ENCODE measurements at places on chromosomes 5 and 9.
A peak's percentile ranks its signal among the peaks of the same experiment; 100 is the strongest.

- DNase-seq = no peak
Observed at GRCh38 chr5:6206501-6206900, 171.8 kb downstream of the MED10 start.

GRCh38 chr5:100614308-100614707, 79.1 kb downstream of the FAM174A start:
- no peak for DNase-seq

DNA sequence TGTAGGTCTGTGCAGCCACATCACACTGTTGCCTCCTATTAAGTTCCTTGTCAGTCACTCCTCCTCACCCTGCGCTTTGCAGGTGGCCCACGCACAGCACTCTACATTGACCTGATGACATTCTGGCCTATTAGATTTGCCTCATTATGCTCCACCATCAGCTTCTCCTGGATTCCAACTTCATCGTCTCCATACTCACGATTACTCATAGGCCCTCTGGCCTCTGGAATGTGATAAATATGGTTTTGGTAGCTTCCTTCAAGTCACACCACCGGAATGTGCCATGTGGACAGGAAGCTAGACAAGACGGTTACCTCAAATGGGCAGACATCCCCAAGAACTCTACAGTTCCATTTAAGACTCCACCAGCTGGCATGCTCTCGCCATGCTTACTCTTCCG, 158.0 kb upstream of the LHFPL2 start:
- peak; percentile 90 for DNase-seq

DNA sequence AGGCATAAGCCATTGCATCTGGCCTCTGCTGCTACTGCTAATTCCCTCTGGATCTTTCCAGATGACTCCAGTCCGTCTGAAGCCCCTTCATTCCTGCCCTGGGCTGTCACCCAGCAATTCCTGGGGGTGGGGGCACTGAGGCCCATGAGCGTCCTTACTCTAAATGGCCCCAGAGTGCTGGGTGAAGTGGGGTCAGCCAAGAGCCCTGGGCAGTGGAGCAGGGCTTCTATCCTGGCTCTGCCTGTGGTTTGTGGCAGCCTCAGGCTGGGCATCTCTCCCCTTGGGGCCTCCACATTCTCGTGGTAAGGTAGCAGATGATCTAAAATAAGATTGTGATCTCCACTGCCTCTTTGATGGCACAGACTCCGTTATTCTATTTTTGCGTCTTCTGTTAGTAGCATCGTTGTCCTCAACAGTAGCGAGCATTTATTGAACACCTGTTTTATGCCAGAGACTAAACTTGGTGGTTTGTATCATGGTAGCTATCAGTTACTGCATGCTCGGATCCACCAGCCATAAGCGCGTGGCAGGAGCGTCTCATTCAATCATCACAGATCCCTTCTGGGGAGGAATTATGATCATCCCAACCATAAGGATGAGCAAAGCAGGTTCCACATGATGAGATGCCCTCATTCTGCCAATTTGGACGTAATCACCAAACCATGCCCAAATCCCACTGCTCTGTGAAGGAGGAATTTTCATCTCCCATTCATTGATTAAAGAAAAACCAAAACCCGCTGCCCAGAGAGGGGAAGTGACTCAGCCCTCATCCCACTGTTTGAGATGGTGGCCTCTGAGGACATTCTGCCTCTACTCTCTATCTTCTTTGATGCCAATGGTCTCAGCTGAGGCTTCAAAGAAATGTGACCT, 21.9 kb upstream of the DUSP1 start:
- DNase-seq = no peak

GRCh38 chr5:176870110-176870591, 29.0 kb downstream of the HK3 start:
- peak; percentile 58 for DNase-seq

DNA sequence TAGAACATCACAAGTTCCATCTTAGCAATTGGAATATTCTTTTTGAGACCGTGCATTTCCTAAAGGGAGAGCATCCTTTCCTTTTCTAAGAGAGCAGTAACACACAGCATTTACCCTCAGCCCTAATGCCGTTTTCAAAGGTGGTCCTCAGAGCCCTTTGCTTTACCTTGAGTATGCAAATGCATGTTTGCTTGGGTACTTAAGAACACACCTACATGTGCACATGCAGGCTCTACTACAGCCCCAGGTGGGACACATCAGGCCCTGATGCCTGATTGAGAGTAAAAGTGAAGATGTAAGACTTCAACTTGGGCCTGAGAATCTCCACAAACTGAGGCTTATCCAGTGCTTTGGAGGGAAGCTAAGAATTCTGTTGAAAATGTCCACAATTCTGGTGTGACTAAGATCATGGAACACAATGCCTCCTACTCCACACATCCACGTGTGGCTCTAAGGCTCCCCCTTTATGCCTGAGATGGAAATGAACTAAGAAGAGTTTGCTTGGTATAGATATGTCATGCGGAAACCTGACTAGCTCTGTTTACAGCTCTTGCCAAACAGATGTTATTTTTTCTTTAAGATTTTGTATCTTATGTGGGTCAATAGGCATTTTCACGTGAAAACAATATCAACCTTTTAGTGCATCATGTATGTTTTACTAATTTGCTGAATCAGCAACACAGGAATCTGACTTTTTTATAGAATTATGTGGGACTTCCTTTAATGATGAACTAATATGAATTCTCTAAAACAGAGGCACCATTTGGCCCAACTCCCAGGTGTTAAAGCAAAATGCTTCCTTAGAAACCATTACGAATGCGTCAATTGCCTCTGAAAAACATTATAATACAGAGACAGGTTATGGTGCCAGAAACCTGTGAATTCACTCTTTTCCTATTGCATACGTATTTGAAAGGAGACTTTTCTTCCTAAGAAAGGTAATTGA, 48.9 kb upstream of the SLC2A8 start:
- peak; percentile 72 for DNase-seq

DNA sequence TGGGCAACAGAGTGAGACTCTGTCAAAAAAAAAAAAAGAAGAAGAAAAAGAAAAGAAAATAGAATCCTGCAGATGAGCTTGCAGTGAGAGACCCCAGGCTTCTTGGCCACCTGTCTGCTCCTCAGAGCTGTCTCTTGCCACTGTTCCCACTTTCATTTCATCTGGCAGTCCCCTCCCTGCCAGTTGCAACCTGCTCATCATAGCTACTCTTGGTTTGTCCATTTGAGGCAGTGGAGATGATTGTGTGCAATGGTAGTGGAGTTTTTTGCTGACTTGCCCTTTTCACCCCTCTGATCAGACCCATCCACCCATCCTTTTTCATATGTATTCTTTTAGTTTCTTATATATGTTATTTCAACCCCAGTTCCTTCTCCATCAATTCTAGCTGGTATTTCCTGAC, 28.7 kb downstream of the ANKRD33B start:
- DNase-seq = no peak

DNA sequence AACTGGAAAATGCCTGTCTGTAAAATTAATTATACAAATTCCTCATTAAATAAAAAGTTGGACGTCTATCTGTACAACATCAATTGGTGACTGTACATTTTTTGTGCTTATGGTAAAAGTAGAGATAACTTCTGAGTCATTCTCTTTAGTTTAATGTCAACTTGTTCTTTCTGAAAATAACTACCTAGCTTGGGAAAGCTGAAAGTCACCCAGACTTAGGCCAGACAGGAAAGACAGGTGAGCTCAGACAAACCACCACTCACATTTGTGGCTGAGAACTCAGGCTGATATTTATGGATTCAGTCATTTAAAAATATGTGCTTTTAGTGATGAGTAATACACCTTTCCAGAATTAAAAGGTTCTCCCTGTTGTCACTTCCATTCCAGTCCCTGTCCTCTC, 31.9 kb upstream of the ENTREP1 start:
- DNase-seq = no peak

GRCh38 chr5:78361631-78361993, 1.2 kb downstream of the SCAMP1 start:
- no peak for DNase-seq

- peak; percentile 64 for DNase-seq
Observed at GRCh38 chr9:77750284-77750683, 102.2 kb upstream of the GNA14 start.

DNA sequence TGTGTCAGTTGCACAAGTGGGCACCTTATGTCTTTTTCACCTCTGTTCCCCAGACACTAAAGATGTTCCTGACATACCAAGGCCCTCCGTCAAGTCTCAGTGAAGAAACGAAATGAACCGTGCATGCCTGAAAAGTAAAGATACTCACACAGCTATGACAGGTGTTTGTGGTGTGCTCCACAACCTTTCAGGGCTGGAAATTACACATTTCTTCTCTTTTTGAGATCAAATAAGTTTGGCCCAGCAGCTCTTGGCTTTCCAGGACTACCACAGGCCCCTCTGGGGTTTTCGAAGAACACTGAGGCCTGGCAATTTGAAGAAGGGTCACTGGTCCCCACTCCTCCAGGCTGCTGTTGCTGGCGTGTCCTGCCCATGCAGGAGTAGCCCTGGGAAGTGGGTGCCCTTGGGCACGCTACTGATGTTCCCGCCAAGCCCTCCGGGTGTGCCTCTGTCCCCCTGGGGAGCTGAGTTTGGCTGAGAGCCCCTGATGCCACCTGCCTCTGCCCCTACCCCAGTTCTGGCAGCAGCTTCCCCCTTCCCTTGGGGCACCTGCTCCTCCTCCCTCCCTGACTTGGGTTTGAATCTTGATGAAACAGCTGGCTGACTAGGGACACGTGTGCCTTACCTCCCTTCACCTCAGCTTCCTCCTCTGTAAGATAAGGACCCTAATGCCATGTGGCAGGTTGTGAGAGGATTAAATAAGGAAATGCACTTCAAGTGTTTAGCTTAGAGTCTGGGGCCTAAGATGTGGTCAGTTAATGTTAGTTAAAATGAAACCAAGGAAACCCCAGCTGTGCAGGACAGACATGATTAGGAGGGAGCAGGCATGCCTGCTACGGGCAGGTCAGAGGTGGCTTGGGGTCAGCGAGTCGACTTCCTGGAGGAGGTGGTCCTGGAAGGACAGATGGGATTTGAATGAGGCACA, 49.1 kb upstream of the GADD45G start:
- peak; percentile 20 for DNase-seq

- peak; percentile 88 for DNase-seq
Observed at GRCh38 chr9:70924895-70925547, 196.4 kb downstream of the TRPM3 start.

Data from iris pigment epithelial cell (primary cell).